ENCODE measurements at places on chromosomes 3 and 15. TPM values are rescaled to one million over a fixed set of nuclear protein-coding genes. Genes with fewer than 3 reads are reported as not detected.

EIF5A2 gene
- 18.2 TPM for total RNA-seq

SKIC8 gene
- 87.3 TPM for total RNA-seq

ENTPD3 gene
- total RNA-seq: 0.44 TPM

OXTR gene
- 1.2 TPM for total RNA-seq

TGM5 gene
- total RNA-seq: not detected

CCNL1 gene
- 112 TPM for total RNA-seq

LYZL4 gene
- total RNA-seq: not detected

GOLGA8H gene
- total RNA-seq: not detected

TOMM70 gene
- 55.1 TPM for total RNA-seq

GOLGA6B gene
- total RNA-seq: not detected

MAN2C1 gene
- 120 TPM for total RNA-seq

FETUB gene
- not detected for total RNA-seq

VILL gene
- total RNA-seq: 12.4 TPM

TM4SF1 gene
- total RNA-seq: 0.44 TPM

GHSR gene
- total RNA-seq: not detected

COL6A6 gene
- not detected for total RNA-seq

ITGB5 gene
- 17.3 TPM for total RNA-seq

NRROS gene
- 13.0 TPM for total RNA-seq

GRM2 gene
- not detected for total RNA-seq

SLC51B gene
- total RNA-seq: not detected

CAMK2N2 gene
- total RNA-seq: 0.27 TPM

NUP210 gene
- 128 TPM for total RNA-seq

GABRB3 gene
- 0.33 TPM for total RNA-seq

CAMP gene
- total RNA-seq: 0.22 TPM

LHFPL4 gene
- total RNA-seq: not detected

IL17RE gene
- 0.72 TPM for total RNA-seq

MYZAP gene
- not detected for total RNA-seq

BBS4 gene
- 29.0 TPM for total RNA-seq

FEZF2 gene
- total RNA-seq: not detected

KIF15 gene
- total RNA-seq: 25.8 TPM

BFSP2 gene
- not detected for total RNA-seq

TRIM42 gene
- not detected for total RNA-seq

HACD2 gene
- total RNA-seq: 3.7 TPM

GORASP1 gene
- 81.2 TPM for total RNA-seq

LARP6 gene
- total RNA-seq: not detected

ZNF660 gene
- total RNA-seq: 0.13 TPM

TRH gene
- not detected for total RNA-seq
